ENCODE measurements at places on chromosomes 6 and 20.

DNA sequence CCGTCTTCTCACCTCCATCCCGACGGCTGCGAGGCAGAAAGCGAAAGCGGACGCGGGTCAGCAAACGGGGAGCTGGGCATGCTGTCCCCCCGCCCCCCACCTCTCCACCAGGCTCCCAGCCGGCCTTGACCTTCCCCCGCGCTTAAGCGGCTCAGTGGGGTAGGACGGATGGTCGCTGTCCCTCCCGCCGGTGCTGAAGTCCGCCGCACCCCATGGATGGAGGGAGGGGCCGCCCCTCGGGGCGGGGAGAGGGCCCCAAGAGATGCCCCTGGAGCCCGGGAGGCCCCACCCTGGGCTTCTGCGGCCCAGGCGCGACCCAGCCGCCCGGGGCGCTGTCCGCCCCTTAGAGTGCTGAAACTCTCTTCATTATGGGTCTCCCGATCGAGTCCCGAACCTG, at the start of gene KCNB1:
TSS of gene KCNB1 (minus strand) at position 48 of the 397 bp plus-strand sequence. CDS start 188 bp downstream, outside the sequence.
- peak; percentile 73 for DNase-seq

GRCh38 chr6:54813892-54814291, 32.7 kb upstream of the FAM83B start:
- no peak for DNase-seq

- DNase-seq: no peak
These were observed 3.9 kb upstream of the LSM14B start for GRCh38 chr20:62118113-62119043.

- no peak for DNase-seq
These were observed 10.4 kb downstream of the HIVEP2 start for GRCh38 chr6:142934599-142934998.

DNA sequence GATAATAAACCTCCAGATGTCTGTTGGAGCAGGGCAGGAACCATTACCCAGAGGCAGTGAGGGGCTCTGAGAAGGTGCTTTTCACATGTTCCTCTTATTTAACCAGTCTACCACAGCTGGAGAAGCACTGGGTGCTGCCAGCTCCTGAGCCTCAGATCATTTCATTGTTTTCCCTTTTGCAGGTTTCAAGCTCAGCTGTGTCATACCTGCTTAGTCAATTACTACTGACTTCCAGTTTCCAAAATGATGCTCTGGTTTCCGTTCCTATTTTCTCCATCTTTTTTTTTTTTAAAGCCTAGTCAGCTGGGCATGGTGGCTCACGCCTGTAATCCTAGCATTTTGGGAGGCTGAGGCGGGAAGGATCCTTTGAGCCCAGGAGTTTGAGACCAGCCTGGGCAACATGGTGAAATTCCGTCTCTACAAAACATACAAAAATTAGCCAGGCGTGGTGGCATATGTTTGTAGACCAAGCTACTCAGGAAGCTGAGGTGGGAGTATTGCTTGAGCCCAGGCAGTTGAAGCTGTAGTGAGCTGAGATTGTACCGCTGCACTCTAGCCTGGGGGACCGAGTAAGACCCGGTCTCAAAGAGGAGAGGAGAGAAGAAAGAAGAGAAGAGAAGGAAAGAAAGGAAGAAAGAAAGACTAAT, 6.7 kb downstream of the FLOT1 start:
- DNase-seq: no peak

- DNase-seq: no peak
These were observed 145.5 kb upstream of the STMND1 start for GRCh38 chr6:16956361-16956760.

DNA sequence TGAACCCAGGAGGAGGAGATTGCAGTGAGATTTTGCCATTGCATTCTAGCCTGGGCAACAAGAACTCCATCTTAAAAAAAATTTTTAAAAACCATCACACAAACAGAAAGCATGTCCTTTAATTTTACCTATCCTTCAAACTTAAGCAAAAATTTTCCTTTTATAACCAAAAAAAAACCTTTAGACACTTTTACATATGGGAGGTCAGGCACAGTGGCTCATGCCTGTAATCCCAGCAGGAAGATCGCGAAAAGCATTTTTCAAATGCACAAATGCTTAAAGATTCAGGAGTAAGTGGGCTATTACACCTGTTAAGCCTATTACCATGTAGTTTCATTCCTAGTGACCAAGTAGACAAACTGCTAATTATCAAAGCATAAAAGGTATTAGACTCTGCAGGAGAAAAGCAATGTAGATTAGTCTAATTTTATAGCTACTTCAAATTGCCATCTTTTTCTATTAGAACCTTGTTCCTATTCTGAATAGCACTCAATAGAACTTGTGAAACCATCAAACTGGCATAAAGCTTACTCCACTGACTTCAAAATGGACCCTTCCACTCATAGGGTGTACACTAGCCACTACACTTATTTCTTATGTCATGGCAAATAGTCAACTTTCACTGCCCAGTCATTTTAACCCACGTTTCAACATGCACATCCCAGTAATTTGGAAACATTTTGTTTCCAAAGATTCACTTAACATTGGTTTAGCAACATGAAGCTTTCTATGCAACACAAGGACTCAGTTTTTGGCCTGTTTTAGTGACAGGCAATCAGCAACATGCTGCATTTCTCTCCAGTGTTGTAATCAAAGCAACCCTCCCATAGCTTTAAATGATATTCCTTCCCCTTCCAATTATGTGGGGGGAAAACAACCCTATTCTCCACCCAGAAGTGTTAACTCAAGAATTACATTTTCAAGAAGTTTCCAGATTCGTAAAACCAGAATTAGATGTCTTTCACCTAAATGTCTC, 4.0 kb downstream of the EEF1A1 start:
- DNase-seq: no peak

- DNase-seq: no peak
These were observed 50.4 kb downstream of the YTHDF1 start for GRCh38 chr20:63165356-63166192.

GRCh38 chr6:41306187-41306854, 19.8 kb upstream of the TREM1 start:
- DNase-seq: no peak

GRCh38 chr6:4478098-4478497, 298.1 kb upstream of the CDYL start:
- DNase-seq: no peak

DNA sequence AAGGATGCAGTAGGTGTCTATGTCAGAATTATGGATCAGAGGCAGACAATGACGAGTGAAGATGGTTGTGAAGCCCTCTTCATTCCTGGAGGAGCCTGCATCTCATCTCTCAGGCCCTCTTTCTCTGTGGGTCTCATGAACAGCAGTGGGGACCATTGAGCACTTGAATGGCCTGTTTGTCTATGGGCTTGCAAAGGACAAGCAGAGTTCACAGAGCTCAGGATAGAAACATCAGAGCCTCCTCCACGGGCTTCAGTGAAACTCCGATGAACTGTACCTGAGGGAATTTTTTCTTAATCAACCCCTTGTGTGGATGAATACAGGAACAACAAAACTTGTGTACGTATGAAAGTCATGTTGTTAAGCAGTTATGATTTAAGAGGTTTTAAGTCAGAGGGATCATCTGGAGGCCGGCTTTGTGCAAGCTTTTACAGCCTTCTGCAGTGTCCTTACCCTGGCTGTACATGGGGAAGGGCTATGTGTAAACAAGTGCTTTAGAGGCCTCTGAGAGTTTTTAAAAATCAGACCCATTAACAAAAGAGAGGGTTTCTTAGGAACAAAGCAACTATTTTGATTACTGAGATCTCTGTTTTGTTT, 29.7 kb upstream of the PI16 start:
- DNase-seq: no peak

- DNase-seq: no peak
These were observed 11.4 kb downstream of the PKIB start for GRCh38 chr6:122621638-122622037.

- DNase-seq: no peak
These were observed 1.6 kb downstream of the ZMYND8 start for GRCh38 chr20:47354714-47355488.

- no peak for DNase-seq
These were observed 65.5 kb upstream of the TNFAIP3 start for GRCh38 chr6:137801352-137802114.

DNA sequence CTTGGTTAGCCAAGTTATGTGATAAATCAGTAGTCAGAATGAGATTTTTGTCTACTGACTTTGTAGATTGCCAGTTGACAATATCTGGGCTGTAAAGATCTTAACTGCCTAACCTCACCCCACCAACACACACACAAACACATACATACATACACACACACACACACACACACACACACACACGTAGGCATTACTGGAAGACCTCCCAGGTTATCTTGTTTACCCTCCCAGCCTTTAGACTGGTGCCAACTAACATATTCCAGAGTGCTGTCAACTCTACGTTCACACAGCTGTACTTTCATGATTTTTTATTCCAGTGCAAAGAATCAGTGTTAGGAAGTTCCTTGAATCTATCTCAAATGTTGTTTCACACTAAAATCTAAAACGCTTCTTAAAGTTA, 38.9 kb downstream of the BMP5 start:
- DNase-seq: no peak

DNA sequence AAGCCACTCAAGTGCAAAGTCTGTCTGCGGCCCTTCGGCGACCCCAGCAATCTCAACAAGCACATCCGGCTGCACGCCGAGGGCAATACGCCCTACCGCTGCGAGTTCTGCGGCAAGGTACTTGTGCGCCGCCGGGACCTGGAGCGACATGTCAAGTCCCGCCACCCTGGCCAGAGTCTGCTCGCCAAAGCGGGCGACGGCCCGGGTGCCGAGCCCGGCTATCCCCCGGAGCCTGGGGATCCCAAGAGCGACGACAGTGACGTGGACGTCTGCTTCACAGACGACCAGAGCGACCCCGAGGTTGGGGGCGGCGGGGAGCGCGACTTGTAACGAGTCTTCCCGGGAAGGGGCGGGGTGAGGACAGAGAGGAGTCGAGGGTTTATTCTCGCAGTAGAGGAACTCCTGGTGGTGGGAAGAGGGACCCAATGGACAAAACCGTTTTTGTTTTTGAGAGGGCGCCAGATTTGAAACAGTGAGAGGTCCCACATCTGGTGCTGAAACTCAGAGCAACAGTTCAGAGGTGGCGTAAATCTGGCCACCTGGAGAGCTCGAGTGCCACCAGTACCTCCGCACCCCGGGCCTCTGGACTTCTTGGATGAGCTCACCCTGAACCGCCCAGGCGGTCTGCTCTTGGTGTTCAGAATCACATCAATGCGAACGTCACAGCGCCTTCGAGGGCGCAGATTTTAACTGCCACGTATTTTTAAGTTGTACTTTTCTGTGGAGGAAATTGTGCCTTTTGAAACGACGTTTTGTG, 8.0 kb downstream of the PRDM13 start:
- no peak for DNase-seq

- no peak for DNase-seq
These were observed 8.0 kb upstream of the UBE2J1 start for GRCh38 chr6:89360415-89360999.
